ENCODE measurements at places on chromosomes 12 and 14. TPM values are rescaled to one million over a fixed set of nuclear protein-coding genes. Genes with fewer than 3 reads are reported as not detected.

DNA sequence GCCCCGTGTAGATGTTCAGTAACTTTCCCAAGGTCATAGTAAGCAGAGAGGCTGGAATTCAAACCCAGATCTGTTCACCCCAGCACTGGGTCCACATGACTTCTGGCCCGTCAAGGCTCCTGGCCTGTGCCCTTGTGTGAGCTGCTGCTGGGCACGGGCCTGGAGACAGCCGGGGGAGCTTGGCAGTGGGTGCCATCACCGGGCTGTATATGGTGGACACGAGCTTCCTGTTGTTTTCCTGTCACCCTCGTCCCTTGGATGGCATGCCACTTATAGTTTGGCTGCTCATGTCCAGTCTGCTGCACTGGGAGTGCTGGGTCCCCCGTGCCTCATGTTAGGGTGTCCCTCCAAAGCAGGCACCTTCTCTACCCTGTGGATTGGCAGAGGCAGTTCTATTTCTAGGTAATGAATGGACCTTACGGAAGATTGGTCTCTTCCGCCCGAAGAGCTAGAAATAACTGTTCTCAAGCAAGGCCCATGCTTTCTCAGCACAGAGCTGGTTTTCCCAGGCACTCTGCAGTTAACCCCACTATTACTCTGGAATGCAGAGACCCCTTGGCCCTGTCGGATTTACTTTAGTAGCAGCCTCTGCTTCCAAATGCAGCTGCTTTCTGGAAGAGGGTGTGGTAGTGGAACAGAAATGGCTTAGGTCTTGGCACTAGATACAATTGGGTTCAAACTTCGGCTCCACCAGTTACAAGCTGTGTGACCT, 44.3 kb downstream of the ELK3 start:
- peak; percentile 72 for DNase-seq

GRCh38 chr12:119956047-119956446, 33.0 kb upstream of the BICDL1 start:
- DNase-seq = no peak

GRCh38 chr12:18754124-18754707, 16.3 kb downstream of the CAPZA3 start:
- DNase-seq = no peak

GRCh38 chr14:52845081-52845480, 53.7 kb upstream of the GNPNAT1 start:
- no peak for DNase-seq

DNA sequence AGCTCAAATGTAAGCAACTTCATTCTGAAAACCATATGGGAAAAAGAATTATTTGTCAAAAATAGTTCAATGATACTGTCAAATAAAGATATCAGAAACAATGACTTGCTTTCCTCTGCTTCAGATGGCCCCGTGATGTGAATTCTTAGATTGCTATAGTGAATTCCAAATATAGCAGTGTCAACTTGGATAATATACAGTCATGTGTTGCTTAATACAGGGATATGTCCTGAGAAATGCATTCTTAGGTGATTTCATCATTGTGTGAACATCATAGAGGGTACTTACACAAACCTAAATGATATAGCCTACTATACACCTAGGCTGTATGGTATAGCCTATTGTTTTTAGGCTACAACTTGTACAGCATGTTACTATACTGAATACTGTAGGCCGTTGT, 108.7 kb upstream of the MIS18BP1 start:
- no peak for DNase-seq

GRCh38 chr12:58601529-58601928, 318.8 kb downstream of the LRIG3 start:
- no peak for DNase-seq

DNA sequence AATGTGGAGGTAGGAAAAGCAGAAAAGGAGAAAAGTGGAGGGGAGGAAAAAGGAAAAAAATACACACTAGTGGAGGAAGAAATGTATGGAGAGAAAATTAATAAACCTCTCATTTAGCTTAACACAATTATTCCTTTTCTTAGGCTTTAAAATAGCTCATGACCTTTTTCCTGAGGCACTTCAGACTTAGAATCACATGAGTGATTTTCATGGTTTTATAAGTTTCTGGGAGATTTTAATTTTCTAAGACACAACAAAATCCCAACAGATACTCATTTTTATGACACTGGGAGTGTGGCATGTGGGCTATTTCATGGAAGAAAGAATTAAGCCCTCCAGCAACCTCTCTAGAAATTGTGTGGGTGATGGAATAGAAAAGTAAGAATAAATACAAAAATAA, 214.7 kb downstream of the CPNE8 start:
- DNase-seq = no peak

DNA sequence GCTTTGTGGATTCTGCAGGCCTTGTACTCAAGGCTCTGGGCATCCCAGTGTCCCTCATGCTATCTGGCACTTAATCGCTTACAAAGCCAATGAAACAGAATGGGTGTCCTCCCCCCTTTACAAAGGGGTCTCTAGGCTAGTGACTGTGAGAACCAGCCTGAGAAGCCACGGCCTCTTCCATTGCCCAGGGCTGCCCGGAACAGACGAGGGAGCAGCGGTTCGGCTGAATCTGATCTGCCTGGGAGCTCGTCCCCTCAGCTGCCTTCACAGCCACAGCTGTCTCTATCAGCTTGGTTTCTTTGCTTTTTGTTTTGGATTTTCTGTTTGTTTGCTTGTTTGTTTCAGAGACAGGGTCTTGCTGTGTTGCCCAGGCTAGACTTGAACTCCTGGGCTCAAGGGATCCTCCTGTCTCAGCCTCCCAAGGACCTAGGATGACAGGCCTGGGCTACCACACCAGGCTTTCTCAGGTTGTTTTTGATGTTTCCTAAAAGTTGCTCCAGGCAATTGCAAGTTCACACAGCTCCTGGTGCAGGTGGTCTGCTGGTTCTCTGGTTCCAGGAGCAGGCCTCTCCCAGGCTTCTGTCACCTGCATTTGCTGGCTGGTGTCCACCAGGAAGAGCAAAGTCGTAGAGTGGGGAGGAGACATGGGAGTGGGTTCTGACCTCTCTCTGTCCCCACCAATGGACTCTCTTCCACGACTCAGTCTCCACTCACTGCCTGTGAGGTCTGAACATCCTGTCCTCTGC, 10.9 kb upstream of the RIN3 start:
- DNase-seq = peak; percentile 52

DNA sequence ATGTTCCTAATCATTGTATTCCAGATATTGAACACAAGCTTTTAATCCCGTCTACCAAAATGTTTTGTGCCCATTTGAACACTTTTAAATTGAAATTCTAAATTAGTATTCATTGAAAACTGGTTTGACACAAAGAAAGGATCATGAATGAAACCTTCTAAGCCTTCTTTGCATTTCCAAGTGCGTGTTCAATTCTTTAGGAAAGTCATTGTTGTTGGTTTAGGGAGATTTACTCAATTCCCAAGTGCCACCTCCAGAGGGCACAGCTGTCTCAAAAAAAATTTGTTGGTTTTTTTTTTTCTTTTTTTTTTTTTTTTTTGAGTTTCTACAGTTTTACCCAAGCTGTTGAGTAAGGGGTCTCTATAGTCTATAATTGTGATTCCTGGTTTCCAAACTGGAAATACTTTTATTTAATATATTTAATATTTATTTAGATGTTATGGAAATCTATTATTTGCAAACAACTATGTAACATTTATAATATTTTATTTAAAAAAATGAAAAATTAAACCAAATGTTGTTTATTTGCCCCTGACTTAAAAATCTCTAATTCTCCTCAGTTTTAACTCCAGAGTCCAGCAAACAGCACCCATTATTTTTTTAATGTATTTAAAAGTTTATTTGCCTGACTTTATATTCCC, 79.9 kb downstream of the NEDD1 start:
- DNase-seq = no peak

Gene PMCH
- not detected for total RNA-seq

Gene PPFIBP1
- total RNA-seq = 74.5 TPM

Gene FAIM2
- total RNA-seq = 12.8 TPM

Gene HOTAIR
- not detected for total RNA-seq

Gene ESR2
- 0.16 TPM for total RNA-seq

Gene TAS2R14
- 5.6 TPM for total RNA-seq

Gene WDHD1
- total RNA-seq = 0.66 TPM

Gene TOMM20L
- not detected for total RNA-seq

Gene ALDH1L2
- total RNA-seq = 4.6 TPM

Gene TRHDE
- total RNA-seq = 6.1 TPM
